Activated CD4-positive, alpha-beta T cell treated with anti-CD3 and anti-CD28 coated beads for 36 hours (primary cell): ENCODE measurements at places on chromosomes 2 and 18.

DNA sequence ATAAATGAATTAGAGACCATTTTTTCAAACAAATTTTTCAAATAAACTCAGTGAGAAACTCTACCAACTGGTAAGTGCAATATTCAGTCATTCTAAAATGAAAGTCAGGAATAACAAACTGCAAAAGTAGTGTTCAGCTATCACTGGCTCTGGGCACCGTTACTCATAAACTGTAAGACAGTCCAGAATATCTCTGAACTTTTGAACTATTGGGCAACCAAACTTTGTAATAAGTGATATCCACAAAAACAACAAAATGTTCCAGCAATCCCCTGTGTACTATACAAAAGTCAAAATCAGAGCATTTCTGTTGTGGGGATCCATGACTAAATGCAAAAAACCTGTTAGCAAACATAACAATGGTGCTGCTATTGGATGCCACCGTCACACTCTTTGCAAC, 56.3 kb downstream of the SLC25A12 start:
- DNase-seq: no peak

GRCh38 chr2:207240649-207241048, 74.9 kb upstream of the KLF7 start:
- peak; percentile 45 for DNase-seq

DNA sequence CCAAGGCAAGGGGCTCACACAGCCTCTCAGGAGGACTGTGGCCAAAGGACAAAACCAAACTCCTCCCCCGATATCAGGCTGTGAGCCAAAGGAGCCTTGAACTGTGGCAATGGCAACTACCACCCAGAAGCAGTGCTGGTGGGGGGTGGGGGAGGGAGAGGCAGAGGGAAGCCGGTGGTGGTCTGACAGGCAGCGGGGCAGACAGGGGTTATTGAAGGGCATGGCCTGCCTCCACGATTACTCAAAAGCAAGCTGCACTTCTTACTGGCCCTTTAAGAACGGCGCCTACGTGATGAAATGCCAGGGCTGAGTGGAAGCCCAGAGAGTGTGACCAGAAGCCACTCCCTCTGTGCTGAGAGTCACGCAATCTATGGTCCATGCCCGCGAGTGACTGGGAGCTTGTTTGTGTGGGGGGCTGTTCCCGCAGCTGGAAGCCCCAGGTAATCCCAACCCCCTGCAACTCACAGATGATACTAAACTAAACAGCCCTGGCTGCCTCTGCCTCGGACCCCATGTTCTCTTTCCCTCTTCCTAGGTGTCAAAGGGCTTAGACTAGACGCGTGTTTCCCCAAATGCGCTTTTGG, 128.2 kb upstream of the CXCR4 start:
- DNase-seq: peak; percentile 25

DNA sequence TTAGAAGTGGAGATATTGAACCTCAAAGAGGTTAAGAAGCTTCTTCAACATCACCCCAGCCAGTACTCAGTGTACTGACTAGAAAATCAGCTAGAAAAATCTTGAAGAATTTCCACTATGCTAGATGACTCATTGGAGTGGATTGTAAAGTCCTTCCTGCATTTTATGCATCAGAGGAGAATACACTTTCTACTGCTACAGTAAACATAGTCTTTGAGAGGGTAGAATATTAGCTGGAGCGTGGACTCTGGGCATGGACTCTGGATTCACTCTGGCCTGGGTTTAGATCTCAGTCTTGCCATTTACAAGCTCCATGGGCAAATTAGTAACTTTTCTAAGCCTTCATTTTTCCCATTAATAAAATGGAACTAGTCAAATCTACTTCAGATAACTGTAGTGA, 215.9 kb downstream of the IRS1 start:
- DNase-seq: no peak

- no peak for DNase-seq
These were observed 39.2 kb downstream of the WDR33 start for GRCh38 chr2:127771756-127772155.

GRCh38 chr2:203808046-203808750, 59.4 kb upstream of the CTLA4 start:
- DNase-seq: no peak

DNA sequence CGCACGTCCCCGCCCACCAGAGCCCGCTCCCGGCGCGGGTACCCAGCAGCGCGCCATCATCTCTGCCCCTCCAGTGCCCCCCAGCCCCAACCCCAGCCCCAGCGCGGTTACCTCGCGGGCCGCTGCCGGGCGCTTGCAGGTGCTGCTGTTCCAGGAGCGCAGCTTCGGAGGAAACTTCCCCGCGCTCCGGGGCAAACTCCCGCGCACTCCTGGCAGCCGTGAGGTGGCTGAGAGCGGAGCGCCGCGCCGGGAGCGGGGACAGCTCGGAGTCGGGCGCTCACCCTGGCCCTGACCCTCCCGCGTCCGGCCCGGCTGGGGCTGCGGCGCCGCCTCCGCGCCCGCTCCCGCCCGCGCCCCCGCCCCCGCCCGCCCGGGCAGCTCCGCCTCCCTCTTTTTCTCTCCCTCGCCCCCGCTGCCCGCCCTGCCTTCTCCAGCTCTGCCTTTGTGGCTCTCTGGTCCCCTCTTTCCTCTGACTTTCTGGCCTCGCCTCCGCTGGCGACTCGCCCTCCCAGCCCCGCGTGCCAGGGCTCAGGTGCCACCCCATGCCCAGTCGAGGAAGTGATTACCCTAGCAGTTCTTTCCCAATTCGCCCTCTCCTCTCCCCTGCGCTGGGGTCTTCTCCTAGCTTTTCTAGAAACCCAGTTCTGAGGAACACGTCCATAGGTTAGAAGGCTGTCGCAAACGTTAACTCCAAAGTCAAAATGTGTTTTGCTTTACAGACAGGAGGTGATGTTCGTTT, at the start of gene CHST9:
CHST9 (minus strand) TSS at position 284 of the 739 bp plus-strand sequence. CDS start 42,499 bp downstream, outside the sequence.
- DNase-seq: peak; percentile 4

DNA sequence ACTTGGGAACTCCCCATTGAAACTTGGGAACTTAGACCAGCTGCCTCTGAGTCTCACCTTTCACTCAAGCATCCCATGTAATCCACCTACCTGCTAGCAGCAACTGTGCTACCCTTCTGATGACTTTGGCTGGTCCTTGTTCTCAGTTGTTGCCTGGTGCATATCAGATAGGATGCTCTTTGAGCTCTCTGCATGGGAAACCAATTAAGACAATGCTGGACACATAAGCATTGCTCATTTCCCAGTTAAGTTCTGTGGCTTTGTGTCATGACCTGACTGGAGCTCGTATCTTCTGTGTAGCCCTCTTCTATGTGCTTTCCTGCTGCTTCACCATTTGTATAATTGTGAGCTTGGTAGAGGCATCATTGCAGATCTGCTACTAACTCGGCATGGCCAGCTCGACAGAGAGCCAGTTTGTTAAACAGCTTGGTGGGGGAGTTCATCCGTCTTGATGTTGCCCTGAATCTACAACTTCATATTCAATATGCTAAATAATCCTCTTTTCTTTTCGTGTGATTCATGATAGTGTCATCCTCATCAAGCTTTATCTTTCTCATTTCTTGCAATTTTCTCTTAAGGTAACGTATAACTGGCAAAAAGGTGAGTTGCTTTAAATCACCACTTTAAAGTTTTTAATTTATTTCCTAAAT, 447.5 kb upstream of the SLC14A2 start:
- no peak for DNase-seq

- DNase-seq: no peak
These were observed 652.9 kb upstream of the ID2 start for GRCh38 chr2:8028981-8029380.

- DNase-seq: no peak
These were observed 14.4 kb upstream of the EGR4 start for GRCh38 chr2:73307720-73308119.

GRCh38 chr2:122255924-122256323, 500.5 kb downstream of the TSN start:
- DNase-seq: no peak

- no peak for DNase-seq
These were observed 23.7 kb upstream of the SPTBN1 start for GRCh38 chr2:54432251-54433015.

- no peak for DNase-seq
These were observed 101.9 kb upstream of the ARHGAP28 start for GRCh38 chr18:6627645-6628044.

- no peak for DNase-seq
These were observed 2.5 kb downstream of the APLF start for GRCh38 chr2:68469935-68470334.

DNA sequence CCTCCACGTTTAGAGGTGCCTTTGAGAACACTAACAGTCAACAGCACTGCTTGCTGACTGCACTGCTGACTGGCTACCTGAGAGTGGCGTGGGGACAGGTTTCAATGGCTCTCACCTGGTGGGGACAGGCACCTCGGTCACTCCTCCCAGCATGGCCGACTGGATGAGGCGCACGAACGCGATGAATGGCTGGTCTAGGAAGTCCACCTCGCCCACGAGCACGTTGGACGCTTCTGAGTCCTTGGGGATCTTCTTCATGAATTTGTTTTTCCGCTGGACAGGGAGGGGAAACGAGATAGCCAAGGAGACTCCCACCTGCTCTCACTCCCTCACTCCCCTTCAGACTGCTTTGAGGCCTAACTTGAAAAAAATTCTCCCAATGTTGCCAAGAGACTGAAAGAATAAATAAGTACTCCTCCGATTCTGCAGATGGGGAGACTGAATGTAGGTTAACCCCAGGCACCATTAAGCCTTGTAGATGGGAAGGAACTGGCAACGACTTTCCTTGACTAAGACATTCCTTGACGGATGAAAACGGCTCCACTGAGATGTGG, 57.3 kb downstream of the MTHFD2 start:
- no peak for DNase-seq

DNA sequence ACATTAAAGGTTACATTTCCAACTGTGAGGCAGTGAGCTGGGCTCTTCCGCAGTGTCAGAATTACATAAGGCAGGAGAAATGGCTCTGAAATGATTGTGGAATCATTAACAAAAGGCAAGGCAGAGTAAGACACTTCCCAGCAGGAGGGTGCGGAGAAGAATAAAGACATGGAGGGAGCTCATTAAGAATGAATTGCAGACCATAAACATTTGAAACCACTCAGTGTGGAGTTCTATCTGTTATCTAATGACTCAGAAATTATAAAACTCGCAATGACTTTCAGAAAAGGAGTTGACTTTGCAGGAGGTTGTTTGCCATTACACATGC, 77.0 kb downstream of the SMIM21 start:
- DNase-seq: no peak

DNA sequence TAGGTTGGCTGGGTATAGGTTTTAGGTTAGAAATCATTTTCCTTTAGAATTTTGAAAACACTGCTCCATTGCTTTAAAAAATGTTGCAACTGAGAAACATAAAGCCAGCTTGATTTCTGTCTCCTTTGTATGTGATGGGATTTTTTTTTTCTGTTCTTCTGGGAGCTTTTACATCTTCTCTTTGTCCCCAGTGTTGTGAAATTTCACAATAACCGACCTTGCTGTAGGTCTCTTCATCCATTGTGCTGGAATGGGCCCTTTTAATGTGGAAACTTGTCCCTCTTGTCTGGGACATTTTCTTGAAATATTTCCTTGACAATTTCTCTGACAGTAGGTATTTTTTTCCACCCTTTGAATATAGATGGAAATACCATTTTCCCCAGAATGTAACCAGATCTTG, 44.0 kb upstream of the LAPTM4A start:
- no peak for DNase-seq

DNA sequence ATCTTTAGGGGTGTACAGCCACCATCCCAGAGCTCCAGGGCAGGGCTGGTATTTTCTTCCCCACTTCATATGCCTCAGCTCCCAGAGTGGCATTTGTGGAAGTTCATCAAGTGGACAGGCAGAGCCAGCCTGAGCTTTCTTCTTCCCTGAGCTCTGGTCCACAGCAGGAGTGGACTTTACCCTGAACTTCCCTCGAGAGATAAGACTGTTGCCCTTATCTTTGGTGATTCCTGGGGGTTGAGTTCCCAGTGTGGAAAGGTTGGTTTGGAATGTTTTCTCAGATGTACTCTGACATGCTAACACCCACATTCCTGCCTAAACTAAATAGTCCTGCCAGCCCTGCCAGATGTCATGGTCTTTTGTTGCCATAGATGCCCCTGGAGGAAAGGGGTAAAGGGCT, 62.0 kb upstream of the LGALSL start:
- no peak for DNase-seq

DNA sequence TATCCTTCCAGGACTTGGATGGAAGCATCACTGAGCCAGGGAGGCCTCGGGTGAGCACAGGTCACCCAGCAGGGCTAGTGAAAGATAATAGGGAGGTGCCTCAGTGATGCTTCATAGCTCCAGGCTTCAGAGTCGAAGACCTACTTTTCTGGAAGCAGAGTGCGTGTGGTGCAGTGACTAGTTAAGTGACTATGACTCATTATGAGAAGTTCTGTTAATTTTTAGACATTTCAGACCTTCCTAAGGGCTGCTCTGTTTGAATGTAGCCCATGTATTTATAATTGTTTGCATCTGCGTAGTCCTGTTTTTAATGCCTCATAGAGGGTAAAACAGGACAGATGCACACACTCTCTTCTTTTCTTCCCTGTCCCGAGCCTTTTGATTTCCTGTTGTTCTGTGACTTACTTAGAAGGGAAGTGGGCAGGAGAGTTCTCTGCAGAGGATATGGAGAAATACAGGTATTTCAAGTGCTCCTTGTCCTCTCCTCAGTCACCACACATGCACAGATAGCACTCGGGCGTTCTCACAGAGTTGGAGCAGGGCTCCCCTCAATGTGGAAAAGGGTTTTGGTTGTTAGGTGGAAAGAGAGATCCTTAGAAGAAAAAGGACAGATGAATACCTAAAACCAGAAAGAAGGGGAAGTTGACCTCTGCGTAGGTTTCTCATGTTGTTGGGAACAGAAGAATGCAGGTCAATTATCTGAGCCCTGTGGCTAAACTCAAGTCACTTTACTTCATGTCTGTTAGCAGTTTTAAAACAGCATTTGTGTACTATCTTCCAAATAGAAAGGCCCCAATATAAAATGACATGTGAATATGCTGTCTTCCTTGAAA, 34.7 kb downstream of the RALB start:
- peak; percentile 63 for DNase-seq

- DNase-seq: no peak
These were observed 311.0 kb upstream of the THUMPD2 start for GRCh38 chr2:40090044-40090443.

DNA sequence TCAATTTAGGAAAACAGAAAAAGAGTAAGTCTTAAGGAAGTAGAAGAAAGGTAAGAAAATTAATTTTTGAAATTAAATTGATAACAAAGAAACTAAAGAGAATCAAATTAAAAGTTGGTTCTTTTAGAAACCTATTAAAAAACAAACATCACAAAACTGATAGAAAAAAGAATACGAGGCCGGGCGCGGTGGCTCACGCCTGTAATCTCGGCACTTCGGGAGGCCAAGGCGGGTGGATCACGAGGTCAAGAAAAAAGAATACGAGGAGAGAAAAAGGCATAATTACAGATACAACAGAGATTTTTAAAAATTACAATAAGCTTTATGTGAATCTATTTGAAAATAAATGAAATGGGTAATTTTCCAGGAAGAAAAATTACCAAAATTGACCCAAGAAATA, 11.8 kb downstream of the PREPL start:
- no peak for DNase-seq

DNA sequence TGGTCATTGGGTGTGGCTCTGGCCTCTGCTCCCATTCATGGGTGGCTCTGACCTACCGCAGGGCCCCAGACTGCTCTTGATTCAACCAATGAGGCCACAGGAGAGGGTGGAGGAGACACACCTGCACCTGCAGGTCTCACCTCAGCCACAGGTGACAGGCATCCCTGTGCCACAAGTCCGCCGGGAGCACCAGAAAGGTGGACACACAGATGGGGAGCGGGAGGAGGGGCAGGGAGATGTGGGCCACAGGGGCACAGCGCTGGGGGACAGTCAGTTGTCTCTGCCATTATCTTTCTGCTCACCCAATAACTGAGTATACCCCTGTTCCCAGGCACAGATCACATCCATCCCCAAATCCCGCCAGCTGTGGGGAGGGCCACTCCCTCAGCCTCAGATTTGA, 189.1 kb upstream of the SALL3 start:
- DNase-seq: no peak
